NCI-H2171 treated with DMSO at 0.1 percent for 48 hours (cell line): ENCODE measurements at places on chromosomes 3 and 15.

GRCh38 chr3:107436029-107436428 is 58.8 kb downstream of the CCDC54 start:
- DNase-seq, result no peak

DNA sequence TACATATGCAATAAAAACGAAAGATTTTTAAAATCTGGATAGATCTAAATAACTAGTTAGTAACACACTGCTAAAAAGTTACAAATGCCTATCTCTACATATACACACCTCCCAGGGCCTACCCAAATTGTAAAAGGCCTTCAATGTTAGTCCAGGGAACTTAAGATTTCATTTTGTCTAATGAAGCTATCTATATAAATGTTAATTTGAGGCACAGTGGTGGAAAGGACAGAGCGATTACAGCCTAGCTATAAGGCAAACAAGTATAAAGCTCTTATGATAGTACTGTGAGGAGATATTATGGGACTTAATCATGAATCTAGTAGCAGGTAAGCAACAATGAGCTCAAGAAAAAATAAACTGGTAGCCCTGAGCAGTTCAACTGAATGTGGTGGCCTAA is 101.7 kb downstream of the STAG1 start:
- DNase-seq, result no peak

- DNase-seq, result no peak
Measured at GRCh38 chr3:11721479-11721878, 77.8 kb upstream of the VGLL4 start.

- DNase-seq, result no peak
Measured at GRCh38 chr15:85625166-85625830, 169.4 kb downstream of the KLHL25 start.

DNA sequence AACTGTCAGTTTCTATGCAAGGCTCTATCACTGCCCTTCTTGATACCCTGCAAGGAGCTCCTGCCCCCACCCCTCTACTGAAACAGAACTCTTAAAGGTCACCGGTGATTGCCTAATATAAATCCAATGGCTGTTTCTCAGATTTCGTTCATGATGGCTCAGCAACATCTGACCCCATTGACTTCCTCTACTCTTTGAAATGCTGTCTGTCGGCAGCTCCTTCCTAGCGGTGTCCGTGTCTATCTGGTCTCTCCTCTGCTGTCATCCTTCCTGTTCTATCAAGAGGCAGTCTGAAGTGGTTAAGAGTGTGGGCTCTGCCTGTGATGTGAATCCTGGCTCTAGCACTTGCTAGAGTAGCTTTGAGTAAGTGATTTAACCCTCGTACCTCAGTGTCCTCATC is 5.5 kb downstream of the TMEM266 start:
- no peak for DNase-seq

DNA sequence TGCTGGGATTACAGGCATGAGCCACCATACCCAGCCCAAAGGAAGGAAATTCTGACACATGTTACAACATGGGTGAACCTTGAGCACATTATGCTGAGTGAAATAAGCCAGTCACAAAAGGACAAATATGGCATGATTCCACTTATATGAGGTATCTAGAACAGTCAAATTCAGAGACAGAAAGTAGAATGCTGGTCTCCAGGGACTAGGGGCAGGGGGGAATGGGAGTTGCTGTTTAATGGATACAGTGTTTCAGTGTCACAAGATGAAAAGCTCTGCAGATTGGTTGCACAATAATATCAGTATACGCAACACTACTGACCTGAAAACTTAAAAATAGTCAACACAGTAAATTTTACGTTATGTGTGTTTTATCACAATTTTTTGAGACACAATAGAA is 4.1 kb downstream of the SPATA12 start:
- no peak for DNase-seq

DNA sequence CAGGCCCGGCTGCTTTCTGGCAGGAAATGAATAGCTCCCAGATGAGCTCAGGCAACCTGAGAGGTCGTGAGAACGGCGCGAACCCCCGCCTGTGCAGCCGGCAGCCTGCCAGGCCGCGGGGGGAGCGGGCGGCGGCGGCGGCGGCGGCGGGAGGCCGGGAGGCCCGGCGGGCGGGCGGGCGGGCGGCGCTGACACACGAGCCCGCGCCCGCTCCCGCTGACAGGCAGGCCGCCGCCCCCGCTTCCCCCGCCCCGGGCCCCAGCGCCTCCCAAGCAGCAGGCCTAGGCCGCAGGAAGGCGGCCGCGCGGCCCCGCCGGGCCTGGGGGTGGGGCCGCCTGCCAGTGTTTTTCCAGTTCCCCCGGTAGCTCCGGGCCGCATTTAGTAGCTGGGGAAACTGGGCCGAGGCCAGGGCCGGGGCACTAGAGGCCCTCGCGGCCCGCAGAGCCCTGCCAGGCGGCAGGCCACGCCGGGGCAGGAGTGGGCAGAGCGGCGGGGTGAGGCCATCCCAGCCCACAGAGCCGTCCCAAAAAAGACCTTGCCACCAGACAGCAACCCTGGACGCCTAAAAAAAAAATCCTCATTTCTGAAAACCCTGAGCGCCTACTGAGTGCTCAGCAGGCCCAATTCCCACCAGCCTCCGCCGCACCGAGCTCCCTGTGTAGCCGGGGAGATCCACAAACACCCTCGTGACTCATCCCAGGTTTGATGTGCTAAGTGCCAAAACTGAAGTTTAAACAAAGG is 5.6 kb downstream of the HES1 start:
- DNase-seq, result peak; percentile 73

GRCh38 chr3:46574881-46575576 is 8.9 kb upstream of the LRRC2 start:
- DNase-seq, result no peak

GRCh38 chr15:50066666-50067065 is 52.4 kb downstream of the ATP8B4 start:
- DNase-seq, result no peak

- DNase-seq, result no peak
Measured at GRCh38 chr15:89829161-89829560, 14.5 kb upstream of the ANPEP start.

- no peak for DNase-seq
Measured at GRCh38 chr15:57326196-57326595, 50.1 kb upstream of the CGNL1 start.

- peak; percentile 96 for DNase-seq
Measured at GRCh38 chr15:63490345-63491034, 13.9 kb upstream of the USP3 start.

GRCh38 chr15:74406992-74407705 is 26.6 kb downstream of the SEMA7A start:
- DNase-seq, result no peak

DNA sequence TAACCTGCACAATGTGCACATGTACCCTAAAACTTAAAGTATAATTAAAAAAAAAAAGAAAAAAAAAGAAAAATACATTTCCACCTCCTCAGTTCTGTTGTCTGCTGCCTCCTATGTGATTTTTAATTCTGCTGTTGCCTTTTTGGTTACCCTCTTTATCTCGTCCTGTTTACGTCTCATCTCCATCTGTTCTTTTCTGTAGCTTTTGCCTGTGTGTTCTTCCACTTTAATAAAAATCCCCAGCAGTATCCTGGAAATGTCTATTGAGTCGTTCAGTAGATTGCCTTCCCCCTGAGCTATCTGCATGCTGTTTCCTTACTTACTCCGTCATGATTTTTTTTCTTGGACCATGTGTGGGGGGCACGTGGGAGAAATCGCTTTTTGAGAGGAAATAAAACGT is 302.5 kb downstream of the FEZF2 start:
- DNase-seq, result no peak

GRCh38 chr3:5239602-5240001 is 52.1 kb downstream of the EDEM1 start:
- no peak for DNase-seq

DNA sequence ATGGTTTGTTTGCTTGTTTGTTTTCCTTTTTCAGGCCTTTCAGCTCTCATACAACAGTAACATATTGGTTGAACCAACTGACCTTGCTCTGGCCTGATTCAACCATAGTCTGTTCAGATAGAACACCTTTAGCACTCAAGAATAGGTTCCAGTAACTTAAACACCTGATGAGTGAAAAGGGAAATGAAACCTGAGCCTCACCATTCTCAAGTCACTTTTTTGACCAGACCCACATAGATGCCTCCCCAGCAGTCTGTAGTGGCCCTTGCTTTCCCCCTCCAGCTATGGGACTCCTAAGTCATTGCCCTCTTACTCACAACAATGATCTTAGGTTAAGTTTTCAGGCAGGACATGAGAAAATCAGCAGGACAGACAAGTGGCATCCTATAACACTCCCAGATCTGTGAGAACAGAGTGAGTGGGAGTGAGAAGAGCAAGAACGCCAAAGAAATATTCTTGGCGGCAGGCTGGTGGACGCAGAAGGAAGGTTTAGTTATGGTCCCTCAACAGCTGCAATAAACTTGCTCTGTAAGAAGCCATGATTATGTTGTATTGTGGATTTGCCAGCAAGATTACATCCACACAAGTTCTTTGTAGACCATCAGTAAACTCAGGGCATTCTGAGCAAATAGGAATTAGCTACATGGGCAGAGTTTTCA is 367.5 kb downstream of the MECOM start:
- DNase-seq, result no peak
